Activated CD4-positive, alpha-beta T cell treated with anti-CD3 and anti-CD28 coated beads, Interleukin-10, Interleukin-2, amounts not matched to agents 100 ng/mL and 50 ng/mL, durations not matched to agents 16 hours and 8 hours (primary cell): ENCODE measurements at places on chromosomes 7 and 10.
A peak's percentile ranks its signal among the peaks of the same experiment; 100 is the strongest.

DNA sequence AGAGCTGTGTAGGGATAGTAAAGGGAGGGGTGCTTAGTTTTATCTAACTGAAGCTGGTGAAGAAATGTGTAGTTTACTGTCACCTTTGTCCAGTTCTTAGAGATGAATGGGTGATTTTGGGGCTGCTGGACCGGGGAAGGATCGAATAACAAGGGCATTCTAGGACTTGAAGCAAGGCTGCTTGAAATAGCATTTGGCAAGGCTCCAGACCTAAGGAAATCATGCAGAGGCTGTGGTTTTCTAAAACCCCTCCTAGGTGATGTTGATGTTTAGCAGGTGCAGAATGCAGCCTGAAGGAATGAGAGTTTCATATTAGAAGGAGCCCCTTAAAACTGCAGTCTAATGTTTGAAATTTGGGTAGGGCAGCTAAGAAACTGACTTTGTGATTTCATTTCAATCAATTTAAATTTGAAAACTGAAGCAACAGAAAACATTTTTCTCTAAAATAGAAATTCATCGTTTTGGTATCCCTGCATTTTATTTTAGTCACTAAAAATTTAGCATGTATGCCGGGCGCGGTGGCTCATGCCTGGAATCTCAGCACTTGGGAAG, 68.5 kb downstream of the TET1 start:
- DNase-seq, result no peak

DNA sequence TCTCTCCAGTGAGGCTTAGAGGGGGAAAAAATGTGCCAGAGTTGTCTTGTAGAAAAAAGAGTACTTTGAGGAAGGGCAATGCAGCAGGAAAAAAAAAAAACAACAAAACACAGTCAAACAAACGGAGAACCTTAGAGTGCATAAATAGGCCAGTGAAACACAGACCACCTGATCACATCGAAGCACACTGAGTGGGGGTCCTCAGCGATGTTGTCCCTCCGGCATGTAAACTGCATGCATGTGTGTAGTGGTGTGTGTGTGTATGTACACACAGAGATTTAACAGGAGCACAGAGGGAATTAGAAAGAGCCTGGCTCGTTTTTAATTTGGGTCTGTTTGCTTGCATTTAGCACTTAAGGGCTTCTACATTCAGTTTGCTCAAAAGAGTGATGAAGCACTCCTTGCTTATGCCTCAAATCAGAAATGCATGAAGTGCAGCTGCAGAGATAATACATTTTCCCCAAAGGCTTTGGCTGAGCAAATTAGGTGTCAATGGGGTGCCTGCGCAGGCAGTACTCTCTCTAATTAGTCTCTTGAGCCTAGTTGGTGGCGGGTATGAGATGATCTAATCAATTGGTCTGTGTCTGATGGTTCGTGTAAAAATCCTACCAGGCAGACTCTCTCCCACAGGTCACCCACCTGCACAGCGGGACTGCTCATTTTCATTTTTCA, 62.7 kb upstream of the FZD1 start:
- DNase-seq, result no peak

DNA sequence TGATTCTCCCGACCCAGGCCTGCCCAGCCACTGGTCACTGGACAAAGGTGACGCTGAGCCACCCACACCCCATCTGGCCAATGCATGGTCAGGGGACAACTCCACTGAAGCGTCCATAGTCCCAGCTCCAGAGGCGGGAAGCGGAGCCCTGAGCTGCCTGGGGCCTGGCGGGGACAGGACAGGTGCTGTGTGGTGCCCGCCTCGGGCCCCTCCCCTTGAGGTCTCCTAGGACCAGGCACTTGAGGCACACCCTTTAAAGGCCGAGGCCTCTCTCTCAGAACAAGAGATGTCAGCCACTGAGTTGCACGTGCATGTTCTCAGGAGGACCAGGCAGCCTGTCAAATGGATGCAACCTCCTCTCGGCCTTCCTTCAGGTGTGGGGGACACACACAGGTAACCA, 52.5 kb upstream of the PPP2R2D start:
- DNase-seq, result no peak

GRCh38 chr7:44757311-44757710, 8.7 kb downstream of the ZMIZ2 start:
- no peak for DNase-seq

- DNase-seq, result no peak
These were observed 514.5 kb downstream of the PTPRN2 start for GRCh38 chr7:158072991-158073730.

DNA sequence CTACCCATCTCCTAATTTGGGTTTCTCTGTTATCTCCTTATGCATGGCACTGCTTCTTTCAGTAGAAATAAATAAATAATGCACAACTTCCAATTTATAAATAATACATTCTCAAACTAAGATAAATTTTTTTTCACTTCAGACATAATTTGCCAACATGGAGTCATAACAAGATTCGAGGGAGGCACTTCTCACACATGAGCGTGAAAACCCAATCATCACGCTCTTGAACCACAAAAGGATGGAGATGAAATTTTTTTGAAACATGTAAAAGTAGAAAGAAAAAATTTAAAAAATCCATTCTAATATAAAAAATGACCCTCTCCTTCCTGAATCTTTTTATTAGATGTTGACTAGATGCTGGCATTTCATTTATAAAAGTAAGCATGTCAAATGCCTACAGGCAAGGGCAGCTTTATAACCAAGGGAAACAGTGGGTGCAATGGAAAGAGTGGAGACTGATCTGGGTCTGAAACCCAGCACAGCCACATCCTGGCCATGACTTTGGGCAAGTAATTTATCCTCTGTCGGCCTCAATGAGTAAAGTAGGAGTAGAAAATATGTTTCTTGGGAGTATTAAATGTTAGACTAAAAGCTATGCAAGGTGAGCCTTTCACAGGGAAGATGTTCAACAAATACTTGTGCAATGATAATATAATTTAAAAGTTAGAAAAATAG, 185.0 kb downstream of the STK31 start:
- DNase-seq, result peak; percentile 62

DNA sequence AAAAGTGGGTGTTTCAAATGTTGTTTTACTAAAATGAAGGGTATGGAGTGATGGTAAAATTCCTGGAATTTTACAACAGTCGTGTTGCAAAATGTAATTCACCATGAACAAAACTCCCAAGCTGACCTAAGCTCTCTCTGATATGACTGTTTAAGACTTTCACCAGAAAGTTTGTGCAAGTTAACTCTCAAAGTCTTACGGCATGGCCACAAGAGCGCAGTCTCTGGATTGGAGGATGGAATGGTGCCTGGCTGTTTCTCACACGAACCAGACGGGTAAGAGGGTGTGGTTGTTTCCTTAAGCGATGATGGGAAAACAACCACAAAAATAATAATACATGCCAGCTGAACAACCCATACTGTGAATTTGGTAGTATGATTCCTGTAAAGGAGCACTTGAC, 662.5 kb downstream of the KCNMA1 start:
- no peak for DNase-seq

GRCh38 chr7:131027287-131027773, 293.3 kb upstream of the KLF14 start:
- DNase-seq, result peak; percentile 81

GRCh38 chr10:124062390-124062789, 31.0 kb downstream of the CHST15 start:
- no peak for DNase-seq

DNA sequence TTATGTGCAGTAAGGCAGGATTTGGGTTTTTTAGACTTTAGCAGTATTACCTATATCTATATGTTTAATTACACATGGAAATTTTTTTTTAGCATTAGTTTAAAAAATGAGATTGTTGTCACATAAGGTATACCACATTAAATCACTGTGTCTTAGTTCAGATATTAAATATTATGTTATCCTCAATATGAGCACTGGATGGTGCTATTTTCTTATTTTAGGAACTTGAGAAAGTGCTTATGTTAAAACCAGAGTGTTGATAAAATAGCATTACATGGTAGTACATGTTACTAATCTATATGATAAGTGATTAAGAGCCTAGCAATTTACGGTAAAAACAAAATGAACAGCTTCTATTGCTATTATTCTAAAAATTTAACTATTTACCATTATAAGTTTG, 28.8 kb downstream of the MIOS start:
- peak; percentile 16 for DNase-seq

DNA sequence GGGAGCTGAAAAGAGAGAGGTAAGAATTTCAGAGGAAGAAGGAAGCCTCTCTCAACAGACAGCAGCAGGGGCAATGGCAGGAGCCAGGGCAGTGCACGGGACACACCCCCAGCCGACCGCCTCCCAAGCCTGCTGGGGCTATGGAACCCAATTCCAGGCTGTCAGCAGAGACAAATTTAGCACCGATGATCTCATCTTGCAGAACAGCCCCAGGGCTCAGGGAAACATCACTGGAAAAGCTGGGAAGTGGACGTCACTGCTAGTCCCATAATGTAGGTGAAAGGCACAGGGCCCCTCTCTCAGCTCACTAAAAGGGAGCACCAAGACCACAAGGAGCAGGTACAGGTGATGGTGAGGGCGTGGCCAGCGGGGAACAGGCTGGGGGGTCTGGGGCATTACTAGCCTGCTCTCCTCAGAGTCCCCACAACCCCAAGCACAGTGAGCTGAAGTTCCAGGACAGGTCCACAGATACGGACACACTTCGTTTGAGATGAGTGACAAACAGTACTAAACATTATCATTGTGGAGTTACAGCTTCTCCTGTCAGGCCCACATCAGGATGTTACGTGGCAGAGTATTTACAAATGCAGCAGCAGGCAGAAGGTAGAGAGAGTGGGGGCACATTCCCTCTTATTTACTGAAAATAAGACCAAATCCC, 103.7 kb downstream of the PLXNA4 start:
- no peak for DNase-seq

GRCh38 chr10:105967256-105967655, 1197.2 kb downstream of the SORCS1 start:
- DNase-seq, result no peak

DNA sequence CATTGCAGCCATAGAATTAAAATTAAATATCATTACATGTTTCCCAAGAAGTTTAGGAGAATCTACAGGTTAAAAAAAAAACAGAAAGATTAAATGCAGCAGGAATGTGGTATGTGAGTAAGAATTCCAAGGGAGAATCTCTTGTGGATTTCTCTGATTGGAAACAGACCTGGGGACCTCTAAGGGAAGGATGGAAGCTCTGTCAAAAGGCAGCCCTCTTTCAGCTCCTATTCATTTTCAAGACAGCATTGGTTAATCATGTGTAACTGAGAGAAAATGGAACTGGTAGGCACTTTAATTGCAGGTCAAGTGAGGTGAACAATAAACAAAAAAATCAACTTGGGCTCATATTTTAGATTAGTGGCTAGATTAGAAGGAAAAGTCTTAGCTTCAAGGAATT, 81.4 kb upstream of the MTPN start:
- DNase-seq, result no peak

DNA sequence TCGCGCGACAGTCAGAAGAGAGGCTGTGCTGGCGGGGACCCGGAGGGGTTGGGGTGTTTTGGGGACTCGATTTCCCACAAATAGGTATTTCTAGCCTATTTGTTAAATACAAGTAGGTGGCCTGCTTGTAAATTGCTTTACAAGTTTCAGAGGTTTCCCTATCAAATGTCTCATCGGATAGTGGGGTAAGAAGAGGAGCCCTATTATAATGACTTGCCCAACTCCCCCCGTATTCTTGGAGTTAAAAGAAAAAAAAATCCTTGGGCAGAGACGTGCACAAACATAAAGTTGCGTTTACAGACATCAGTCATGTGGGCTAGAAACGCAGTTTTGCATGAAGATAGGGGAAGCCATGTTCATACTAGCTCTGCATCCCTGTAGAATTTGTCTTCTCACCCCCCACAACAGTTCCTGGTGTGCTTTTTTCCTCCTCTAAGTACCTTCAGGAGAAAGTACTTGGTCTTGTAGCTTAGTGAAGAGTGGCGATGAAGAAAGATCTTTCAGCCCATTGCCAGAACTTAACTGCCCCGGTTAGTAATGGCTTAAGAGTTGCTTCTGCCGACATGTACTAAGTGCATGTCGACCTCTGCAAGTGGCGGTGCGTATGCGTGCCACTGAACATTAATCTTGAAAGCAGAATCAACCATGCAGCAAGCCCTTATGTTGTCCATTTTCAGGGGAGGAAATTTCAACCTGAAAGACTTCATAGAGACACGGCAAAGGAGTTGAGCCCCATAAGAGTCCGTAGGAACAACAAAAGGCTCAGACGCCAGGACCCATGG, 832 bp upstream of the TIAL1 start:
- DNase-seq, result no peak

DNA sequence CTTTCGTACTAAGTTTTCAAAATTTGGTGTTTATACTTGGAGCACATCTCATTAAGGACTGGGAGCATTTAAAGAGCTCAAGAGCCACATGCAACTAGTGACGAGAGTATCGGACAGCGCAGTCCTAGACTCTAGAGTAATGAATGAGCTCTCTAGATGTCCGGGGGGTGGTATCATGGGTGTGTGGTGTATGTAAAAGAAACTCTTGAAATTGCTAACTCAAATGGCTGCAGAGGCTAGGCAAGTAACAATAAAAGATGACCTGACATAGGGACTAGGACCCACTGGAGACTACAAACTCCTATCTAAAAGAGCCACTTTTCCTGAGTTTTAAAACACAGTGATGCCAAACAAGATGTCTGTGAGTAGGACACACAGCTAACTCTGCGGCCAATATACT, 14.0 kb downstream of the MYOZ1 start:
- no peak for DNase-seq

- DNase-seq, result no peak
These were observed 25.2 kb downstream of the GRID1 start for GRCh38 chr10:86341361-86341811.

DNA sequence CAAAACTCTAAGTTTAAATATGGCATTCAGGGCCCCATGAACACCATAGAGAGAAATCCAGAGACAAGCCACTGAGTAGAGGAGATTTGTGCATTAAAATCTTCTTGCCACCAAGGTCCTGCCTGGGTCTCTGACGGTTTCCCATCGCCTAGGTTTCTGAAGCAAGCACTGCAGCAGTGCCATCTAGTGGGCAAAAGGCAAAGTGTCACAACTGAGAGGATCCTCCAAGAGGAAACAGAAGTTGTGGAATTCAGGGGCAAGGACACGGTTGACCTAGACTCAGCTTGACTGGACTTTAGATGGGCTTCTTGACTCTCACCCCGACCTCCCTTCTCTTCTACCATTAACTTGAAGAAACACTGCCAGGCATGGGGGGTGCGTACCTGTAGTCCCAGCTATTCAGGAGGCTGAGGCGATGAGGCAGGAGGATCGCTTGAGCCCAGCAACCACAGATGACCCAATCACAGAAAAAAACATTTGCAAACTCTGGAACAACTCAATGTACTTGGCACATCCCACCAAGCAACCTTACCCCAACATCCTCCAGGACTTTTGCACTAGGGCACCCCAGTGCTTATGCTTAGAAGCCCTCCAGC, 604.1 kb downstream of the GALNT17 start:
- DNase-seq, result peak; percentile 42
